ENCODE measurements at places on chromosomes 5 and 9.
A peak's percentile ranks its signal among the peaks of the same experiment; 100 is the strongest.

DNA sequence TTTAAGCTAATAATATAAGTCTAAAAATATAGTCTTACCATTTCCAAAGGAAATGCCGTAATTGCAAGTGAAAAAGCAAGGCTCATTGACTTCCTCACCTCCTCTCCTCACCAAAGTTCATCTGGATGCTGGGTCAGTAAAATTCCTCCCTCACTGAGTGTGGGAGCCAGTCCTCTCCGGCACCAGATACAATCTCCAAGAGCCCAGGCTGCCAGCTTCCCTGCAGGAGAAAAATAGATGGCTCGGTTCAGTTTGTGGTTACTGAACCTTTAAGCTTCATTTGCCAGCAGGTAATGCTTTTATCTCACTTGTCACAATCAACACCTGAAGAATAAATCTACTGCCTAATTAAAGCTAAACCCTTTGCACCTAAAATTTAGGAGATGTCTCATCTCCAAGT is 115.3 kb upstream of the VLDLR start:
- no peak for DNase-seq

- DNase-seq = peak; percentile 18
Observed at GRCh38 chr9:71990466-71990865, 69.9 kb downstream of the C9orf57 start.

GRCh38 chr9:113187929-113188595 is 33.0 kb downstream of the FKBP15 start:
- DNase-seq = peak; percentile 94

DNA sequence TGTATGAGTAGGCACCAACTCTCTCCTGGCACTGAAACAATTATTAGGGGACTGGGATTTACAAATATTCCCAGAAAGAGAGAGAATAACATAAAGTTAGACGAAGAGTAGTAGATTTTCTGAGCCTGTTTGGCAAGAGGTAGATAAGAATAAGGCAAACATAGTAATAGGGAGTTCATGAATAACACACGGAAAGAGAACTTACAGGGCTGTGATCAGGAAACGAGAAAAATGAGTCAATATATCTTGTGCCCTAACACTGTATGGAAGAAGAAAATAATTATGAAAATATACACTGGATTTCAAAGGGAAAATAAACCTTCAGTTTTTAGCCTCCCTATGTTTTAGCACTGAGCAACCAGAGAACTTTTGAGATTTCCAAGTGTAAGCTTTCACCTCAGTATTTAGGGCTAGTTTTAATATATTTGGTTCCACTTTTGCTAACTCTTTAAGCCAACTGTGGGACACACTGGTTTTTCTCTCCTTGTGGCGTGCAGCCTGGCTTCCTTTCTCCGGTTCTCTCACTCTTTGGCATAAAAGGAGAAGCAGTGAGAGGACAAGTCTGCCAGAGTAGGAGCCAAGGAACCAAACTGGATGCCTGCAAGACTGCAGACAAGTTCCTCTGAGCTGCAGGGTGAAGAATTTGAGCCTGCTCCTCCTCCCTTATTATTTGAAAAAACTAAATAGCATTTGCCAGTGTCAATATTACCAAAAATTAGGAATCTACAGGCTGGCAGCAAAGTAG is 6.6 kb upstream of the KCNN2 start:
- no peak for DNase-seq

- DNase-seq = no peak
Observed at GRCh38 chr5:74182603-74183002, 457.9 kb downstream of the ENC1 start.

GRCh38 chr5:73816656-73817420 is 190.8 kb downstream of the ARHGEF28 start:
- no peak for DNase-seq

- DNase-seq = no peak
Observed at GRCh38 chr9:112705768-112706427, 12.0 kb downstream of the INIP start.

GRCh38 chr9:69744688-69745380 is 15.0 kb downstream of the PTAR1 start:
- DNase-seq = peak; percentile 24

GRCh38 chr9:123345567-123345955 is 10.4 kb upstream of the CRB2 start:
- no peak for DNase-seq

GRCh38 chr5:158390577-158390976 is 531.6 kb upstream of the CLINT1 start:
- DNase-seq = peak; percentile 97

DNA sequence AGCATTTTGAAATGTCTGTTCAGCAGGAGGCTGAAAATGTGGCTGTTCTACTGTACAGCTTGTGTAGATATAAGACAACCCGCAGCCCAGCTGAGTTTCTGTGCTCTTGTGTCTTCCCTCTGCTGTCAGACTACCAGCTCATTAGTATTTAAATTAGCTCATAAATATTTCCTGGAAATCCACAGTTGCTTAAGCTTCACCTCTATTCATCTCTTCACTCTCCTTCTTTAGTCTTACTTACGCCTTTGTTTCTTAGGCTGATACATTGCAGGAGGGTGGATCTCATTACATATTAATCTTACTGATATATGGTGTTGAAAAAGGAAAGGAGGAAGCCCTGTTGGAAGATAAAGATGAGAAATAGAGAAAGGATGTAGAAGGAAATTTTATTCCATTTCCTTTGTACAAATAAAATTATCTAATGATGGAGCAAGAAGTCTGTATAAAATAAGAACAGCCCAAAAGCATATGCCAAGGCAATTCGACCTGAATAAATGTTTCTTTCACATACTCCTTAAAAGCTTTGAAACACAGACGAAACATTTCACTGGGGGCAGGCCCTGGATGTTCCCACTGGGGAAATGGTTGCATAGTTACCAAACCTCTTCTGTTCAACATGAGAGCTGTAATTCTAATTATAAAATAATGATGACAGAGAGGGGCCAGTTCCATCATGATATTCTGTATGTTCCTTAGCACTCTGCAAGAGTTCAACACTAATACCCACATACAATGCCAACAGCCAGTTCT is 111.8 kb upstream of the APC start:
- DNase-seq = no peak

DNA sequence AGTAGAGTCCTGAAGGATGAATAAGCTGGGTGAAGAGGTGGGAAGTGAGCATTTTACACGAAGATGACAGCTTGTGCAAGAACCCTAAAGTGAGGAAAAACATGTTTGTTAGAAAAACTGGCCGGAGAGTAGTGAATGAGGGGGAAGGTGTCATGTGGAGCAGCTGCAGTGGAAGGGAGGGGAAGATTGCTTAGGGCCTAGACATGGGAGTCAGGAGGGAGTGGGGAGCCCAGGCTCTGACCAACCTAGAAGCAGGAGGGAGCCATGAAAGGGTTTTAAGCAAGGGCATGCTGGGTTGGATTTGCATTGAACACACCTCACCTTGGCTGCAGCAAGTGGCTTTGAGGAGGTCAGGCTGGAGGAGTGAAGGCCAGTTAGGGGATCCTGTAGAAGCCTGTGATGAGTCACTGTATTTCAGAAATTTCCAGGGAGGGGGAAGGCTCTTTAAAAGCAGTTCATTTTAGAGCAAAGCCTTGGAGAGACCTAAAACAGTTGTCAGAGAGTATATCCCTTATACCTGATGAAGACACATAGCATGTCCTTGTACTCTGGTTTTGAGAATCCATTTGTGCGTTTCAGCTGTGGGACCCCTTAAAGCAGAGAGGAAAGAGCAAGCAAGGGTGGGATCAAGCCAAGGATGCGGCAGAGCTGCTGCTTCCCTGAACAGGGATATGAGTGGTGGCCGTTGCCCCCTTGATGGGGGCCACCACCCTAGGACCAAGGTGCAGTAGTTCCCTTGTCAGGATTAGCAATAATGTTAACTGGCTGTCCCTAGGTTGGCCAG is 45.4 kb downstream of the ANGPTL2 start:
- DNase-seq = no peak

DNA sequence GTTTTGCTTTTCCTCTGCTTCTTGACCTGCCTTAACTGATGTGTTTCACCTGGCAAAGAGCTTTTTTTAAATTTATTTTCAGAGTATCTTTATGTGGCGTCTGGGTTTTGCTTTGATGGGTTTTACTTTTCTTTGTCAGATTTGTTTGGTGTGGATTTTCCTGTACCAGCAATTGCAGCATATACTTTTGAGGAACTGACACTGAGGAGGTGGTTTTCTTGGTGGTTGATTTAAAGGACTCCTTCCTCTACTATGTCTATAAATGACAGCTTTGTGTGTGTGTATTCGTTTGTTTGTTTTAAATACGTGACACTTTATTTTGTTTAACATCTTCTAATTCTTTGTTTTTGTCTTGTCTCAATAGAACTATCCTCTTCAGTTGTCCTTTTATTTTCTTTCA is 1071.9 kb upstream of the ARRDC3 start:
- no peak for DNase-seq

DNA sequence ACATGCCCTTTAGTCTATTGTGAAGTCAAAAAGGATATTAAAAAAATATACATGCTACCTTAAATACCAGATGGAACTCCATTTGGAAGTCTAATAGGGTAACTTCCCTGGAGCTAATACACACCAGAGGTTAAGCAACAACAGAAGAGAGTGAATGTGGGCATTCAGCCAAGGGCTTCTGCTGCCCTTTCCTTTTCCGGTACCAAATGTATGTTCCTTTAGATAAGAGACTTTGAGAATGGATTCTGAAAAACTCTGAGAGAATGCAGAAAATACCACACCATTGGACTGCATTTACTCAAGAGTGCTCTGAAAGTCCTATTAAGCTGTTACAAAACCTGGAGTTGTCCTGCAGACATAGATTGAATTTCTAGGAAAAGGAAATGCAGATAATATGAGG is 23.8 kb upstream of the TRPM3 start:
- DNase-seq = peak; percentile 5

GRCh38 chr5:103260951-103261350 is 2.4 kb downstream of the MACIR start:
- no peak for DNase-seq

DNA sequence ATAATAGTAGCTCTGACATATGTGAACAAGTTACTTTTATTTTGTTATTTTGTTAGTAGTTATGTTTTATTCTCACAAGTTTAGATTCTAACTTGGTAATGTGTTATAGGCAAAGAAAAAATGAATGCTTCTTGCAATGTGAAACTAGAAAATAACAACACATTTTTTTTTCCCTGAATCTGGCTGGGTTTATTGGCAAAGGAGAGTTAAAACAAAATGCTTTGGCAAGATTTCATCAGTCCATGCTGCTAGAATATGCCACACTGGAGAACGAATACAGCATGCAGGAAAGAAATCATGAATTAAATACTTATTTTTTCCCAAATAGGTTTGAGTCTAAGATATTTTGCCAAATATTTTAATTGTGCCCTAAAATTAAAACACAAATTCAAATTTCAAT is 1048.1 kb upstream of the ACO1 start:
- no peak for DNase-seq

GRCh38 chr9:88007291-88007650 is 32.9 kb upstream of the CDK20 start:
- DNase-seq = no peak

GRCh38 chr5:6487081-6487480 is 38.4 kb downstream of the UBE2QL1 start:
- no peak for DNase-seq

DNA sequence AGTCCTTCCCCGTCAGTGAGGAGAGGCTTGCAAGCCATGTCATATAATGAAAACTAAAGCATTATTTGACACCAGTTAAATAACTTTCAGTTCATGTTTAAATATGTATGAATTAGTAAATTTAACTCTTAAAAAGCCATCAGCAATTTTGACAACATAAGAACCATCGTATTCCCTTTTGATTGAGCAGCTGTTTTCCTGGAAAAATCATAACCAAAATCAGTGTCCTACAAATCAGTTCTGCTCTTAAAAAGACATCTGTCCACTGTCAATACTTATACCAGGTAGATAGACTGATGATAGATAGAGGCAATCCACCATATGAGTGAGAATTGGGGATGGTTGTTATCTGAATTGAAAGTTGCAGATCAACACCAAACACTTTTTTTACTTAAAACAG is 2.3 kb downstream of the DIRAS2 start:
- DNase-seq = no peak

- DNase-seq = no peak
Observed at GRCh38 chr5:157354800-157355199, 88.9 kb downstream of the CYFIP2 start.

DNA sequence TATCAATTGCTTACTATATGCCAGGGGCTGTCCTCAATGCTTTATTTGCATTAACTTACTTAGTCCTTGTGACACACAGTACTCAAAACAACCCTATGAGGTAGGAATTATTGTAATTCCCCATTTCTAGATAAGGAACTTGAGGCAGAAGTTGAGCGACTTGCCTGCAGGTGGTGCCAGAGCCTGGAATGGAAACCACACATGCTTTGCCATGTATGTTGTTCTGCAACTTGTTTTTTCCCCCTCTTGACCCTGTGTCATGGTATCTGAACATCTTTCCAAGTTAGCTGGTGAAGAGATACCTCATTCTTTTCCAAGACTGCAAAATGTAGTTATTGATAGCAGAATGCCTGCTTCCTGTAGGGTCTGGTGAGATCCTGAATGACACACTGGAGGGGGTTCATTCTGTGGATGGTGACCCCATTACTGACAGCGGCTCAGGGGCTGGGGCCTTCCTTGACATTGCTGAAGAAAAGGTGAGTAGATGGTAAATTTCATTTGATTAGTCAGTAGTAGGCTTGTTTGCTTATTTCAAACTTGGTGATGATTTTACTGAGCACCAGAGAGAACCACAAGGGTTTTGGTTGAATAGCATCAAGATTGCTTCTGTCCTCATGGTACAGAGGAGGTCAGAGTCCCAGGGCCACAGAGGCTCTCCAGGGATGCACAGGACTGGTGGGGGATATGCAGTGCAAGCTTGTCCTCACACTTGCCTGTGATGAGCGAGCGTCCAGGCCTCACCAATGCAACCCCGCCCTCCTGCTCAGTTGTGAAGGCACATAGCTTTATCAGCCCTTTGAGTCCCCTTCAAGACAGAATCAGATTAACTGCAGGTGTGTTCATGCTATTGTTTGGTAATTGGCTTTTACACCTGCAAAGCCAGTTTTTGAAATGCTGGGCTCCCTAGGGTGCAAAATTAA is 57.0 kb downstream of the COL15A1 start:
- DNase-seq = peak; percentile 52

GRCh38 chr9:126028746-126029145 is 281.6 kb downstream of the PBX3 start:
- no peak for DNase-seq

DNA sequence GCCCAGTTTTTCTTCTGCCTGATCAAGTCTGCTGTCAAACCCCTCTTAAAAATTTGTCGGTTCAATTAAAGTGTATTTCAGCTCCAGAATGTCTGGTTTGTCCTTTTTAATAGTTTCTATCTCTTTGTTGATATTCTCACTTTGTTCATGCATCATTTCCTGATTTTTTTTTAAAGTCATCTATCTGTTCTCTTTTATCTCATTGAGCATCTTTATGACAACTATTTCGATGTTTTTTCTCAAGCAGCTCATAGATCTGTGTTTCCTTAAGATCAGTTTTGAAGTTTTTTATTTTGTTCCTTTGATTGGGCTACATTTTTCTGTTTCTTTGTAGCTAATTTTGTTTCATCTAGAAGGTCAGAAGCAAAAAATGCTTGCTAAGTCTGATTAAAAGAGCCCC is 53.7 kb downstream of the FGD3 start:
- DNase-seq = no peak

DNA sequence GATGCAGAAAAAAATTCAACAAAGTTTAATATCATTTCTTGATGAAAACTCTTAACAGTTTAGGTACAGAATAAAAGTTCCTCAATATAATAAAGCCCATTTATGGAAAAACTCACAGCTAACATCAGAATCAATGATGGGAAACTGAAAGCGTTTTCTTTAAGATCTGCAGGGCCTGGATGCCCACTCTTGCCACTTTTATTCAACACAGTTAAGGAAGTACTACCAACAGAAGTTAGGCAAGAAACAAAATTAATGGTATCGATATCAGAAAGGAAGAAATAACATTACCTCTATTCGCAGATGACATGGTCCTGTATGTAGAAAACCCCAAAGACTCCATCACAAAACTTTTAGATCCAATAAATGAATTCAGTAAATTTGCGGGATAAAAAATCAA is 542.4 kb upstream of the RGMB start:
- DNase-seq = no peak

Data from HT1080 (cell line).